ENCODE measurements at places on chromosomes 12 and 14.

DNA sequence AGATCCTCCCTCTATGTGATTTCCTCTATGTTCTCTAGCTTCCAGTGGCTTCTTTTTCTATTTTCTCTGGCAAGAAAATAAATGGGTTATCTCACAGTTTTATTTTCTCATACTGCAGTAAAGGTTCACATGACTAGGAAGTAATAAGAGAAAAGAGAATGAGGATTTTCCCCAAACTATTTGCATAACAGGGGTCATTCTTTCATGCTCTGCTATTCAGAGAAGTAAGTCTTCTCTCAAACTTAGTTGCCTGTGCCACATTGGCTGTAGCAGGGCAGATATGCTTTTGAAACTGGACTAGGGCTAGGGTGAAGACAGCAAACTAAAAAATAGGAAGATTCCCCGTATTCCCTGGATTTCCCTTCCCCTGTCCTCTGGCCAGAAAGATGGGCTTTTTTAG lies 57.4 kb downstream of the ACSM4 start:
- DNase-seq, result no peak

DNA sequence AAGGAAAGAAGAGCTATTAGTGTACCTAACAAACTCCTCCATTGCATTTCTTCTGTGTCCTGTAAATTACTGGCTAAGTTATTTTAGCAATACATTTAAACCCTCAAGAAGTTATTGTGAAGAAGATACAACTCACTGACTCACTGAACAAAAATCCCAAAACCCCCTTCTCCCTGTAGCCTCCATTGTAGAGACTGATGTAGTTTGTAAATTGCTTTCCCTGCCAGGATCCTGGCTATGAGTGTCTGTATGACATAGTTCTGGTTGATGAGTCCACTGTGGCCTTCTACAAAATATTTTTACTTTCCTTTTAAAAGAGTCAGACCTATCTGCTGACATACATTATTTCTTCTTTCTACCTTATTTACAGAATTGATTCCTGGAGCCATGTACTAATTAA lies 155.6 kb downstream of the SLC6A15 start:
- no peak for DNase-seq

- DNase-seq, result no peak
Measured at GRCh38 chr14:52352569-52352968, 38.5 kb downstream of the PTGER2 start.

DNA sequence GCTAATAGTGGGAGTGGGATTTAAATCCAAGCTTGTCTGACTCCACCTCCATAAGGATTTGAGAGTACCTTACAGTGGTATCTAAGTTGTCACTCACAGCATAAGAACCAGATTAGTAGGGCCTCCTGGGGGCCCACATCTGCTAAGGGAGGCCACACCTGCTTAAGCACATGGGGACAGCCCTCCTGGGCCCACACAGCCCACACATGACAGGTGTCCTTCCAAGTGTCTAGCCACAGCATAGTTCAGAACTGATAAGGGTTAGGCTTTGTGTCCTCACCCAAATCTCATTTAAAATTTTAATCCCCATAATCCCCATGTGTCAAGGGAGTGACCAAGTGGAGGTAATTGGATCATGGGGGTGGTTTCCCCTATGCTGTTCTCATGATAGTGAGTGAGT lies 186.0 kb upstream of the HMGA2 start:
- DNase-seq, result no peak

- no peak for DNase-seq
Measured at GRCh38 chr14:93375673-93376156, 28.7 kb downstream of the COX8C start.

- DNase-seq, result no peak
Measured at GRCh38 chr14:71629765-71630492, 302.3 kb upstream of the RGS6 start.

- no peak for DNase-seq
Measured at GRCh38 chr14:65208548-65208947, 106.2 kb upstream of the MAX start.

DNA sequence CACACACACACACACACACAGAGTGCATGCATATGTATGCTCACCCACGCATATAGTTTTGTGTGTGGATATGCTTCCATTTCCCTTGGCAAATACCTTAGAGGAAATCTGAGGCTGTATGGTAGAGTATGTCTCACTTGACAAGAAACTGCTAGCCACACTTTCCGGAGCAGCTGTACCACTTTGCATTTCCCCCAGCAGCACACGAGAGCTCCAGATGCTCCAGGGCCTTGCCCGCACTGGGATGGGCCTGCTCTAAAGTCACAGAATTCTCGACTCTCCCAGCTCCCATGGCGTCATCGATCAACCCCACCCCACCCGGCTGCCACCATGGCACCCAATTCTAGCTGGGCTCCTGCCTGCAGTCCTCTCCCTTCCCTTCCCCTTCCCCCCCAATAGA lies 21.9 kb downstream of the CLMN start:
- no peak for DNase-seq

- DNase-seq, result no peak
Measured at GRCh38 chr14:105177082-105177481, 4.0 kb downstream of the NUDT14 start.

DNA sequence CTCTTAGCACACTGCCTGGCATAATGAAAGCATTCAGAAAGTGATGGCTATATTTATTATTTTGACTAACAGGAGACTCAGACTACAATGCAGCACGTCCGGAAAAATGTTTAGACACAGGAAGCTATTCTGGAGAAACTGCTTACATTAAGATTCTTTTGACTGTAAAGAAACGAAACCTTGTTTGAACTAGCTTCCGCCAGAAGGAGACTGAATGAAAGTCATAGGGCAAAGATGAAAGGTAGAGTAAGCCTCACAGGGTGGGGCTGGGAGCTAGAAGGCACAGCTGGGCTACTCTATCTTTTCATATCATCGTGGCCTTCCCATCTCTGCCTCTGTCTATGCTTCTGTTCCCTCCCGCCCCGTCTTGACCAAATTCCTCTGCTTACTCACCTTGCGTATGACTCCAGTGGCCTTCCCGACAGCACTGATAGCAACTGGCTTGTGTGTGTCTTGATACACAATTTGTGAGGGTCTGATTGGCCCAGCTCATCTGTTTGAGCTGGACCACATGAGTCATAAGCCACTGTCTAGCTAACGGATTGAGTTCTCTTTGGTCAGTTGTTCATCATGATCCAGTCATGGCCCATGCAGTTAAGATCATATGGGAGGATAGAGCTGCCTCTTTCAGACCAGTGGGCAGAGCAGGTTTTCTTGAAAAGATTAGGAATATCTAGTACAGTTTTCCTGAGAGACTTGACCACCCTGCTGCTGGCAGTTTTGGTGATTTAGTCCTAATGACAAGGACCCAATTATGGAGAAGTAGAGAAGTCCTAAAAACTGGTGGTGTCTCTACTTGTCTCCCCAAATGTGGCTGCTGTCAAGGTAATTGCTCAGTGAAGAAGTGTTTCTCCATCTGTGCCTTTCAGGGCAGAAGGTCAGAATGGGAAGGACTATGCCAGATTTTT lies 151.5 kb upstream of the SLC38A2 start:
- no peak for DNase-seq

- DNase-seq, result no peak
Measured at GRCh38 chr14:29442696-29443095, 485.0 kb downstream of the PRKD1 start.

GRCh38 chr12:14211947-14212387 lies 153.5 kb upstream of the ATF7IP start:
- DNase-seq, result no peak

DNA sequence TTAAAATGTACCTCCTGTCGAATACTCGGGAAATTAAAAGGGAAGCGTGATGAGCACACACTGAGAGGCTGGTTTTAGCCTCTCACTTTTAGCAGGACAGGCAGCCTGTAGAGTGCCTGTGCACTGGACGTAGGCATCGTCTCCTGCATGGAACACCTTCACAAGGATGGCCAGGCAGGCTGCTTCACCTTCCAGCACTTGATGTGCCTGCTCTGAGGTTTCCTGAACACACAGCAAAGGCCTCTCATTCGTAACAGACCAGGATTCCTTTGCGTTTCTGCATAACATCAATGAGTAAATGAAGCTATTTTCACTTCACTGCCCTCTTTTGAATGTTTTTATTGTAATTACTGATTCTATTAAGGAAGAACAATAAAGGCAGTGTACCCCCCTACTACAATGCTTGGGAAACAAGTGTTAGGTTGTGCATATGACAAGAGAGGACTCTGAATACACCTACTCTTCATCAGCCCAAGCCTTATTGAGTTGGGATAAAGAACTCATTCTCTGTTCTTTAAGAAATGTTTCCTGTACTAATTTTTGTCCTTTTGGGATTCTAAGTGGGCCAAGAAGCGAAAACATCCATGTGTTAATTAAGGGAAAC lies 1077.6 kb upstream of the FOXG1 start:
- no peak for DNase-seq

DNA sequence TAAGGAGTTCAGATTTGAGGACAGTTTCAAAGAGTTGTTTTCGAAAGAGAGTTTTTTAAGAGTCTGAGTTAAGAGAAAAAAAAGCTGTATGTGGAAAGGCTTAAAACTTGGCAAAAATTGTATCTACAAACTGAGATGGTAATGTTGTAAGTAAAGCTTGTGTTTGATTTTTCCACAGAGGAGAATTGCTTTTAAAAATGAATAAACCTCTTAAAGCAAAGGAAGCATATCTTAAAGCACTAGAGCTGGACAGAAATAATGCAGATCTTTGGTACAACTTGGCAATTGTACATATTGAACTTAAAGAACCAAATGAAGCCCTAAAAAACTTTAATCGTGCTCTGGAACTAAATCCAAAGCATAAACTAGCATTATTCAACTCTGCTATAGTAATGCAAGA lies 50.3 kb downstream of the TMTC3 start:
- no peak for DNase-seq

- DNase-seq, result no peak
Measured at GRCh38 chr14:98144964-98145363, 1127.0 kb downstream of the BCL11B start.

GRCh38 chr12:93183940-93184671 lies 193.6 kb upstream of the NUDT4 start:
- no peak for DNase-seq

GRCh38 chr14:76953311-76953945 lies 75.1 kb downstream of the IRF2BPL start:
- peak; percentile 29 for DNase-seq

GRCh38 chr12:53951577-53952334 lies 2.9 kb upstream of the HOXC12 start:
- DNase-seq, result no peak

- no peak for DNase-seq
Measured at GRCh38 chr14:38047195-38047902, 160.4 kb upstream of the SSTR1 start.

GRCh38 chr14:105421723-105422615 lies 2.3 kb downstream of the MTA1 start:
- DNase-seq, result no peak

DNA sequence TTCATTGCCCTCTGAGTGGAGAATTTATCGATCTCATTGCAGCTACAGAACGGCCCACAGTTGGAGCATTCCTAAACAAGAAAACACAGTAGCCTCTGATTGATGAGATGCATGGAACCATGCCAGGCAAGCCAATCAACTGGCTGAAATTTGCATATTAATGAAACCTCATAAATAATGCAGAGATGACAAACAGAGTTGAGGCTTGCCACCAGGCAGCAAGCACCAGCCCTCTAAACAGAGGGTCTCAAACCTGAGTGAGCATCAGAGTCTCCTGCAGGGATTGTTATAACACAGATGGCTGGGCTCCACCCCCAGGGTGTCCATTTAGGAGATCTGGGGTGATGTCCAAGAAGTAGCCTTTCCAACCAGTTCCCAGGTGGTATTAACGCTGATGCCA lies 60.9 kb upstream of the CMKLR1 start:
- no peak for DNase-seq

GRCh38 chr14:73620268-73620667 lies 8.0 kb downstream of the ACOT6 start:
- DNase-seq, result no peak

GRCh38 chr12:57342207-57342691 lies 88.6 kb downstream of the R3HDM2 start:
- no peak for DNase-seq

DNA sequence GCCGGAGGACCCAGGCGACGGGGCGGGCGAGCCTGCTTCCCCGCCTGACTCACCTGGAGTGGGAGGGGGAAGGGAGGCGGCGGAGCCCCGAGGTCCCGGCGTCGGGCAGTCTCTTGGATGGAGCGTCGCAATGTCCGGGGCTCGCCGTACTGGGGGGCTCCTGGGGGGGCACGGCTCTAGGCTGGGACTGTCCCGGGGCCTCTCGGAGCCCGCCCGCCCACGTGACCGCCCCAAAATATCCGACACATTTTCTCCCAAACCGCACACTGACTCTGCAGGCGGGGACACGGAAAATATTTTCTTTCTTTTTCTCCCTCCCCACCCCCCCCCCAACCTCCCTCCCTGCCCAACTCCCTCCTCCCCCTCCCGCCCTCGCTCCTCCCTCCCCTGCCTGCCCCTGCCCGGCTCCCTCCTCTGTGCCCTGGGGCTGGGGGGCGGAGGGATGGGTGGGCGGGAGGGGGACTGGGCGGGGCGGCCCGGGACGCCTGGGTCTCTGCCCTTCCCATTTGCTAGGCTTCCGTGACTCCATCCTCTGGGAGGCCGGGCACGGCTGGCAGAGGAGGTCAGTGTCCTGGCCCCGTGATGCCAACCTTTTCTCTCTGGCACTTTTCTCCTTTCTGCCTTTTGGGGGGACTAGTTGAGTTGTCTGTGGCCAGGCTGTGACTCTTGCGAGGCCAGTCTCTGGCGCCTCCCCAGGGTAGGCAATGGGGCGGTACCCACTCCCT lies at the start of gene RARG:
Gene RARG, minus strand, starts transcription at position 289 of the 725 bp plus-strand sequence. CDS start 4,664 bp downstream, outside the sequence.
- DNase-seq, result peak; percentile 51
